ENCODE measurements at places on chromosomes 2 and 18. TPM values are rescaled to one million over a fixed set of nuclear protein-coding genes. Genes with fewer than 3 reads are reported as not detected.

The FN1 gene
- 4.5 TPM for total RNA-seq

The FAM98A gene
- 62.7 TPM for total RNA-seq

DNA sequence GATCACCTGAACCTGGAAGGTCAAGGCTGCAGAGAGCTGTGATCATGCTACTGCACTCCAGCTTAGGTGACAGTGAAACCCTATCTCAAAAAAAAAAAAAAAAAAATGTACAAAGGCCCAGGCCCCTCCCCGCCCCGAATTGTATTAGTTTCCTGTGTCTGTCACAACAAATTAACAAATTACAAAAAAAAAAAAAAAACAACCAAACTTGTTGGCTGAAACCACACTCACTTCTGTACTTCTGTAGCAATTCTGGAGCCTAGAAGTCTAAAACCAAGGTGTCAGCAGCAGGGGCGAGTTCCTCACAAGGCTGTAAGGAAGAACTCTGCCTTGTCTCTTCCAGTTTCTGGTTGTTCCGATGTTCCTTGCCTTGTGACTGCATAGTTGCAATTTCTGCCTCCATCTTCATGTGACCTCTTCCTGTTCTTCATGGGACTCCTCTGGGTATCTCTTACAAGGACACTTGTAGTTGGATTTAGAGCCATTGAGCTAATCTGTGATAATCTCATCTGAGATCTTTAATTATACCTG lies 100.8 kb upstream of the ZSWIM2 start:
- no peak overlapping the region for H3K27ac ChIP-seq
- H3K27me3 ChIP-seq, result no peaks in the 10 kb centered on the region
- H3K4me3 ChIP-seq, result no peak overlapping the region
- DNase-seq, result no peak
- H3K4me1 ChIP-seq, result peaks cover 3% of the 10 kb centered on the region

DNA sequence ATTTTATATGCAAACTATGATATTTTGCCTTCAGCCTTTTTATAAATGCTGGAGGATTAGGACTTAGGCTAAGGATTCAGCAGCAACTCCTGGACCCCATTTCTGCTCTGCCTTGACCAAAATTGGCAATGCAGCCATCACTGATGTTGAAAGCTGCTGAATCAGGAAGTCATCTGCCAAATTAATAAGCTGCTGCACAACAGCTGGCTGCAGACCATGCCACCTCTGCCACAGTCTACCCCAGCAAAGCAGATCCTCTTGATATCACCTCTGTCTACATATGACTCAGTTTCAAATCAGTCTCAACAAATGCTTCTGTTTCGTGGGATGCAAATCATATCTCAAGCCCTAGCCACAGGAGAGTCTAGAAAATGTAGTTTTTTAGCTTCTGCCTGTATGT lies 7.1 kb upstream of the SOS1 start:
- H3K4me1 ChIP-seq, result peaks cover 62% of the 10 kb centered on the region
- DNase-seq, result peak; percentile 63
- peak overlapping the region; percentile 30 for H3K27ac ChIP-seq
- peak overlapping the region; percentile 28 for H3K4me3 ChIP-seq
- H3K27me3 ChIP-seq, result no peaks in the 10 kb centered on the region
- no peaks in the 10 kb centered on the region for H3K36me3 ChIP-seq

All from activated T-helper 2 cell treated with anti-CD3 and anti-CD28 coated beads, Interferon-gamma antibody, Interleukin-2, Interleukin-4, amounts not matched to agents 10 μg/mL and 5 μg/mL and 100 μg/mL, durations not matched to agents 14 hours and 24 hours and 36 hours (primary cell).